ENCODE measurements at places on chromosomes 12 and 14.
A peak's percentile ranks its signal among the peaks of the same experiment; 100 is the strongest.

GRCh38 chr12:124428792-124429281, 133.9 kb downstream of the RFLNA start:
- DNase-seq: no peak

DNA sequence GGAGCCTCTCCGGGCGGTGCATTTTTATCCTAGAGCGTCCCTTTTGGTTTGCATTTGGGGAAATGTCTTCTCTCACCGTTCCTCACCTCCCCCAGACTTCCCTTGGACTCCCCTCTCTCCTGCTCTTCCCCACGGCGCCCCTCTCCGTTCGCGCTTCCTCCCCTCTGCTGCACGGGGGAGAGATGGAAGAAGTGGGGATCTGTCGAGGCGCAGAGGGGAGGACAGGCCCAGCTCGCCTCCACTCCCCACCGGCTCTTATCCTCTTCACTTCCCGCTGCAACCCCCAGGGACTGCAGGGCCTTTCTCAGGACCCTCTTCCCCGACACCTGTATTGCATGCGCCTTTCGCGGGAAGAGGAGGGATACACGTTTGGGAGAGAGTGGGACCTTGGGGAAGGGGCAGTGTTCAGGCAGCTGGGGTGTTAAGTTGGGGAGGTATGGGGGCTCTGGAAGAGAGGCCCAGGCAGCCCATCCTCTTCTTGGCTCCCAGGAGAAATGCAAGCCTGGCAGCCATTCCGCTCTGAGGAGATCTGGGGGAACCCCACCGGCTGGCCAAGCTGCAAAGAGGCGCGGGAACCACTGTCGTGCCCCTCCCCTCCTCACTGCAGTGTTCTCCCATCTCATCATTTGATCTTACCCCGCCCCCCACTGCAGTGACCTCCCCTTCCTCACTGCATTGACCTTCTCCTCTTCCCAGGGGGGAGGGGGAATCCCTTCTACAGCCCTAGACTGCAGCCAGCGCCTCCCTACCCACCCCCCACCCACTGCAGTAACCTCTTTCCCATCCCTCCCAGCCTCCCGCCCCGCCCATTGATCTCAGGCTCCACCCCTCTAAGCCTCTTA, 788 bp downstream of the ENO2 start:
- DNase-seq: peak; percentile 51

GRCh38 chr12:52614381-52615207, 3.8 kb downstream of the KRT73 start:
- peak; percentile 9 for DNase-seq

- no peak for DNase-seq
Observed at GRCh38 chr14:52071675-52072074, 2.8 kb upstream of the NID2 start.

DNA sequence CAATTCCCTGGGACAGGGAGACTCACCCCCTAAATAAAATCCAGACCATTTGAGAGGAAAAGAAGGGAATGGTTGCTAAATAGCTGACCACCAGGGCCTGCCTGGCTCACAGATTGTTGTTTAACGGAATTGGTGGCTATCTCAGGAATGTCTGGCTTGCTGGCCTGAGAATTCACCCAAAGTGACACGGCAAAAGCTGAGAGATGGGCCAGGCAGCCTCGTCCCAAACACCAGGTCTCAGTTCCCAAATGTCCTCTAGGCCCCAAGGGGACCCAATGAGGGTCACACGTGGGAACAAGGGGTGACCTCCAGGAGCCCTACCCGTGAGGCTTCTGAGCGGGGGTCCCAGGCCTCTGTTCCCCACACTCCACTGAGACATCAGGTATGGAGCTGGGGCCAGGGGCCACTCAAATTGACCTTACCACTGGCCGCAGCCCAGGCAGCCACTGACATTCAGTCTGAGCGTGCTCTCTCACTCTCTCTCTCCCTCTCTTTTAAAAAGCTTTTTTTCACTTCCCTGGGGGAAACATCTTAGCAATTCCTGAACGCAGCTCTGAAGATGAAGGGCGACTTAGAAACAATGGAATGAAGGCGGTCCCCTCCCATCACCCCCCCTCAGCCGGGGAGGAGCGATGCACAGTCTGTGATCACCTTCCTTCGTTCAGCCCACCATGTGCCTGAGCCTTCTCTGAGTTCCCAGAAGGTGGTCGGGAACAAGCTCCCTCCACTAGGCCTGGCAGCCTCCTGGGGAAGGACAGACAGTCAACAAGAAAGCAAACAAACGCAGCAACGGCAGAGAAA, 131.2 kb downstream of the SCARB1 start:
- no peak for DNase-seq

GRCh38 chr14:34034447-34035176, 83.7 kb upstream of the EGLN3 start:
- DNase-seq: no peak

GRCh38 chr12:128356547-128356946, 89.6 kb downstream of the TMEM132C start:
- DNase-seq: no peak

DNA sequence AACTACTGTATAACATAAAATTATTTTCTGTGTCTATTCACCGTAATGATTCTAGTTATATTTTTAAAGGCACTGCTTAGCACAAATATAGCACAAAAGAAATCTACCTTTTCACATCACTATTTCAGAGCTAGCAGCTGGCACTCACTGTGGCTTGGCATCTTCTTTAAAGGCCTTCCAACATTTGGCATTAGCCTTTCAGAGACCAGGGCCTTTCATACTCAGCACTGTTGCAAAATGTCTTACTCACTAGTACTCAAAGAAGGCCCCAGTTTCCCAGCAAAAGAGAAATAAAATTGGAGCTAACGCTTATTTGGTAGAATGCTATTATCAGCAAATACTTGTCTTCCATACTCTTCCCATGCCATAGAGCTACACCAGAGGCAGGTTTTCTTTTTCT, 238.4 kb downstream of the MED13L start:
- no peak for DNase-seq

GRCh38 chr14:57232006-57232405, 36.7 kb downstream of the EXOC5 start:
- DNase-seq: no peak

DNA sequence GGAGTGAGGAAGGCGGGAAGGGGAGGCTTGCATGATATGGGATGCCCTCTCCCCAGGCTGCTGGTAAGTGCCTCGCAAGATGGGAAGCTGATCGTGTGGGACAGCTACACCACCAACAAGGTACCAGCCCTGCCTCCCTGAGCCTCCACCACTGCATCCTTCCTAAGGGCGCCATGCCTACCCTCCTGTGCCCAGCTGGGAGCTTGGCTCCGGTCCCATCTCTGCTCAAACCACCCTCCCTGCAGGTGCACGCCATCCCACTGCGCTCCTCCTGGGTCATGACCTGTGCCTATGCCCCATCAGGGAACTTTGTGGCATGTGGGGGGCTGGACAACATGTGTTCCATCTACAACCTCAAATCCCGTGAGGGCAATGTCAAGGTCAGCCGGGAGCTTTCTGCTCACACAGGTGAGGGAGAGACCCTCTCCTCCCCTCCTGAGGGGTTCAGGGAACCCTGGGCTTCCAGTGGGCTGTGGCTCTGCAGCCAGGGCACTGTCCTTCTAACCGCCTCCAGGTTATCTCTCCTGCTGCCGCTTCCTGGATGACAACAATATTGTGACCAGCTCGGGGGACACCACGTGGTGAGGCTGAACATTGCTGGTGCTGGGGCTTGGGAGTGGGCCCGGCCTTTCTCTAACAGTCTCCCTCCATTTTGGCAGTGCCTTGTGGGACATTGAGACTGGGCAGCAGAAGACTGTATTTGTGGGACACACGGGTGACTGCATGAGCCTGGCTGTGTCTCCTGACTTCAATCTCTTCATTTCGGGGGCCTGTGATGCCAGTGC, 2.6 kb downstream of the GNB3 start:
- DNase-seq: no peak

GRCh38 chr14:99333214-99333613, 61.2 kb upstream of the BCL11B start:
- DNase-seq: no peak

DNA sequence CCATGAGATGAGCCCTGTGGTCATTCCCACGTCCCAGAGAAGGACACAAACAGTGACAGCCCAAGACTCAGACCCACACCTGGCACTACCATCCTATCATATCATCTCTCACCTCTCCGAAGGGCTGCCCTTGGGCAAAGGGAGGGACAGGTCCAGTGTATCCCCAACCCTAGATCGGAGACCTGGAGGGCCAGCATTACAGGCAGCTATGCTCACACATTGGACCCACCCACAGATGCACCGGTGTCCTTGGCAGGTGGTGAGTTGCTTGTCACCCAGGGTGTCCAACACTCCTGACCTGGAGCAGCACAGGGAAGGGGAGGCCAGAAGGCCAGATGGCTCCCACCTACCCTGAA, 117.4 kb downstream of the DICER1 start:
- no peak for DNase-seq

- peak; percentile 21 for DNase-seq
Observed at GRCh38 chr12:46473634-46474329, 101.2 kb upstream of the SLC38A2 start.

- no peak for DNase-seq
Observed at GRCh38 chr14:46464341-46464740, 187.2 kb downstream of the RPL10L start.

- peak; percentile 55 for DNase-seq
Observed at GRCh38 chr14:100059438-100059781, 5.8 kb upstream of the EVL start.

DNA sequence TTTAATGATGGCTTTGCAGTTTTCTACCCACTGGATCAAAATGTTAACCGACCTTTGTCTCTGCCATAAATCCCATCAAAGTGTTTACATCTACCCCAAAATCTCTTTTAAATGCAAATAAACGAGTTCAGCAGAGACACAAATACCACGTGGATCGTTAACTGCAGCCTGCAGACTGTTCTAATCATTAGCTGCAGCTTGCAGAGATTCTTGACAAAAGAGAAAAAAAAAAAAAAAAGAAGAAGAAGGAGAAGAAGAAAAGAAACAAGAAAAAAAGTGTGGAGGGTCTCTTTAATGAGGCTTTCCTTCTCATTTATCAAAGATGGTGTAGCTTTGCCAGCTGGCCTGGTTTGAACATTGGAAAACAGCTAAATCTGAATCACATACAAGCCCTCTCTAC, 275.7 kb downstream of the NEDD1 start:
- no peak for DNase-seq

DNA sequence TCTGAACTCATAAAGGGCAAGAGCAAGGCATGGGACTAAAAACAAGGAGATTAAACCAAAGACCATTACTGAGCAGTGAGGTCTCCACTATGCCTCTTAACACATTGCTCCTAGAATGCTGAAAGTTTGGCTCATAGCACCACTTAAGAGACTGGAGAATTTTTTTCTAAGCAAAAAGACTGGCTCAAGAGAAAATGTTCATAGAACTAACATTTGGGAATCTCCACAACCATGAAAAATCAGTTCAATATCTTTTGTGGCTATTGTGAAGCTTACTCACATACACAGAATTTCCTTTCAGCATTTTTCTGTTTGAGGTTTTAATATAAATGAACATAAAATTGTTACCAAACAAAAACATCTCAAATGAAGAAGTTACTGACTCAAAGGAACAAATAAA, 255.8 kb downstream of the CCDC91 start:
- no peak for DNase-seq

- DNase-seq: no peak
Observed at GRCh38 chr12:30753751-30754382, 884 bp downstream of the CAPRIN2 start.

DNA sequence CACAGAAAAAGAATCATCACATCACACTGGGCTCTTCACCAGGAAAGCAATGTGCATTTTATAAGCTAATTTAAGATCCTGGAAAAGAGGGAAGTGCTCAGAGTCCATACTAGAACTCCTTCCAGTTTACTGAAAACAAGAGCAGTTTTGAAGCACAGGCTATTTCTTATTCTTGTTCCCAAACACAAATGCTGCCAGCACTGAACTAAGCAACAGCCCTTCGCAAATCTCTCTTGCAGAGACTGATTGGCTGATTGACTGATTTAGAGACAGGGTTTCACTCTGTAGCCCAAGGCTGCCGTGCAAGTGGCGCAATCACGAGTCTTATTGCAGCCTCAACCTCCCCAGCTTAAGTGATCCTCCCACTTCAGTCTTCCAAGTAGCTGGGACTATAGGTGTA, 44.8 kb downstream of the BCL2L14 start:
- DNase-seq: no peak

DNA sequence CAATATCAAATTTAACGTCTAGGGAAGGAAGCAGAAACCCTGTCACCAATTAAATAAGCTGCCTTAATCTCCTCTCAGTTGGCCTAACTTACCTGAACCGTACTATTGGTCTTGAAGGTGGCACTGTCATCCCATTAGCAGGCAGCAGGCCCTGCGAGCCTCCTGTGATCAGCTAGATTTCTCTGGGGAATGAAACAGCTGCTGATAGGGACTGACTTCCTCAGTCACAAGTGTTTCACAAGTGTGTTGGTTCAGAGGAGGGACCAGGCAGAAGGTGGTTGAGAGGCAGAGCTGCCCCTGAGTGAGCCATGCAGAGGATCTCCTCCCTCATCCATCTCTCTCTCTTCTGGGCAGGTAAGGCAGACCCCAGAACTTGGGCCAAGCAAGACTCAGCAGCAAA, 166.8 kb downstream of the DAD1 start:
- no peak for DNase-seq

- DNase-seq: no peak
Observed at GRCh38 chr12:101775816-101776215, 36.6 kb upstream of the SYCP3 start.
